ENCODE measurements at places on chromosomes 16 and 17. TPM values are rescaled to one million over a fixed set of nuclear protein-coding genes. Genes with fewer than 3 reads are reported as not detected.
A peak's percentile ranks its signal among the peaks of the same experiment; 100 is the strongest.

The MPO gene
- not detected for total RNA-seq

- no peaks in the 10 kb centered on the region for H3K4me1 ChIP-seq
- no peak for DNase-seq
- no peak overlapping the region for H3K4me3 ChIP-seq
- no peaks in the 10 kb centered on the region for H3K27me3 ChIP-seq
Observed at GRCh38 chr16:87361916-87362619, 21.5 kb downstream of the FBXO31 start.

DNA sequence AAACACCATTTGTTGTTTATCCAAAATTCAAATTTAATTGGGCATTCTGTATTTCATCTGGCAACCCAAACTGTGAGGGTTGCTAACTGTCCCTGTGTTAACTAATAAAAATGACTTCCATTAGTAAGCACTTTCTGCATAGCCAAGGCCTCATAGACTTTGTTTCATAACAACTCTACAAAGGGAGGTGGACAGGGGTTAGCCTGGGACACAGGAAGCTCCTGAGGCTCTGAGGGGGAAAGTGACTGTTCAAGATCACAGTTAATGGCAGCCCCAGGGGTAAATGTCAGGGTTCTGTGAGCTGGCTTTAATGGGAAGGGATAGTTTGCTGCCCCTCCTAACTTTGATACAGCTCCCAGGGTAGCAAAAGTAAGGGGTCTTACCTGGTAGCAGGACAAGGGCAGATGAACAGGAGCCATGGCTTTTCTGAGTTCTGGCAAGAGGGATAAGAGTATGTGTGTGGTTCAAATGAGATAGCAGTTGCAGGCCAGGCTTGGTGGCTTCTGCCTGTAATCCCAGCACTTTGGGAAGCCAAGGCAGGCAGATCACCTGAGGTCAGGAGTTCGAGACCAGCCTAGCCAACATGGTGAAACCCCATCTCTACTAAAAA lies 2.2 kb downstream of the HEATR9 start:
- no peak for DNase-seq
- H3K27me3 ChIP-seq: no peaks in the 10 kb centered on the region
- H3K4me1 ChIP-seq: no peaks in the 10 kb centered on the region

DNA sequence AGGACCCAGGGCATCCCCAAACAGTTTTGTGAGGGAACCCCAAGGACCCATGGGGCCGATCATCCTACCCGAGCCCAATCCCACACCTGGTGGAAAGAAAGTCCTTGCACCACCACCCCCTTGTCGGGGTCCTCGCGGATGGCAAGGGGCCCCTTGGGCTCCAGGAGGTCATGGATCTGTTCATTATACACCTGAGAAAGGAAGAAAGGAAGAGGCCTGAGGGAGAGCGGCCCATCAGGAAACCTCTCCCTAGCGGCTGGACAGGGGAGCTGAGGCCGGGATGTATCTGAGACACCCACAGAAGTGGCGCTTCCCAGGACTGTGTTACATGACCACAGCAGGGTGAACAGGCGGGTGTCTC lies 12.8 kb downstream of the KIF18B start:
- H3K27ac ChIP-seq: no peak overlapping the region
- peaks cover 10% of the 10 kb centered on the region for H3K36me3 ChIP-seq
- no peak for DNase-seq
- no peak overlapping the region for H3K4me3 ChIP-seq
- H3K27me3 ChIP-seq: no peaks in the 10 kb centered on the region

DNA sequence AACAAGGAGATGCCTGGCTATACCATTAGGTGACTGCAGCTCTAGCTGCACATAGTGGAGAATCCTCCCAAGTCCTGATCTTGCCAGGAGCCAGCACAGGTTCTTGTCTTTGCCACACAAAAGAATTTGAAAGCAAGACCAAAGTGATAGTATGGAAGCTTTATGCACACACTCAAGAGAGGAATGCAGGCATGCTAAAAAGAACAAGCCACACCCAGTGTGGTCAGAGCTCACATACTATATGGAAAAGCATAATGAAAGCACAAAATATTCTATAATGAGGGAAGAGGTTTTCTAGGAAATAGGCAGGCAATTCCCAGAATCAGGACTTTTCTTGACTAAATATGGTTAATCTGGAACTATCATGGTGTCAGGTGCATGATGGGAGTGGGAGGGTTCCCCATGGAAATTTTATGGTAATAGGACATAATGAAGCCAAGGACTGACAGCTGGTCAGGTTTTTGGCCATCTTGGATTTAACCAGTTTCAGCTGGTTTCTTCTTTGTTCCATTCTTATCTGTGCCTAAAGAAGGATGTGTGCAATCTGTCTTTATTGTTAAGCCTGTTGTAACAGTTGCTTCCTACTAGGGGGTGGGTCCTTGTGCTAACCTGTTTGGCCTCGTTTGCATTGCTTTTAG lies 171.6 kb downstream of the ZNF18 start:
- no peak overlapping the region for H3K4me3 ChIP-seq
- H3K36me3 ChIP-seq: no peaks in the 10 kb centered on the region
- no peak overlapping the region for H3K27ac ChIP-seq
- H3K4me1 ChIP-seq: no peaks in the 10 kb centered on the region
- no peak for DNase-seq

DNA sequence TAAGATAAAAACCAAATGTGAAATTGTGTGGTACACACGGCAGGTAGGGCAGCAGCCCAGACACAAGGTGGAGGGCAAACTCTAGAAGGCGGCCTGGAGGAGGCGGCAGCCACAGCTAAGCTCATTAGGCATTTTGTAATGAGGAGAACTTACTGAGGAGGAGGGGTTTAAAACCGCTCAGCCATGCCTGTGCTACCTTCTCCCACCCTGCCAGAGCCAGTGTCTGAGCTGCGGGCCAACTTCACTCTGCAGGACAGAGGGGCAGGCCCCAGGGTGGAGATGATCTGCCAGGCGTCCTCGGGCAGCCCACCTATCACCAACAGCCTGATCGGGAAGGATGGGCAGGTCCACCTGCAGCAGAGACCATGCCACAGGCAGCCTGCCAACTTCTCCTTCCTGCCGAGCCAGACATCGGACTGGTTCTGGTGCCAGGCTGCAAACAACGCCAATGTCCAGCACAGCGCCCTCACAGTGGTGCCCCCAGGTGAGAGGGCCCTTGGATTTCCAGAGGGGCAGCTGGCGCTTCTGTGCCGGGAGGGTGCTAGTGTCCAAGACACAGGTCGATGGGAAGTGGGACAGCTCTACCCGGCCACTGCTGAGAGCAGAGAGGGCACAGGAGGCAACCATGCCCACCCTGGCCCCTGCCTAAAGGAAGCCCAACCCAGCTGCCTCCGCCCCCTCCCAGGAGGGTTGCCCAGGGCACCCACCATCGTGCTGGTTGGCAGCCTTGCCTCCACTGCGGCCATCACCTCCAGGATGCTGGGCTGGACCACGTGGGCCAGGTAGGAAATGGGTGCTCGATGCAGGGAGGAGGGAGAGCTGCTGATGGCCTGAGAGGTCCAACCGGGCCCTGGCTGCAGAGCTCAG lies 4.3 kb upstream of the SYNGR2 start:
- no peaks in the 10 kb centered on the region for H3K27me3 ChIP-seq
- H3K4me3 ChIP-seq: no peak overlapping the region
- peaks cover 3% of the 10 kb centered on the region for H3K4me1 ChIP-seq
- no peaks in the 10 kb centered on the region for H3K36me3 ChIP-seq
- no peak overlapping the region for H3K27ac ChIP-seq

DNA sequence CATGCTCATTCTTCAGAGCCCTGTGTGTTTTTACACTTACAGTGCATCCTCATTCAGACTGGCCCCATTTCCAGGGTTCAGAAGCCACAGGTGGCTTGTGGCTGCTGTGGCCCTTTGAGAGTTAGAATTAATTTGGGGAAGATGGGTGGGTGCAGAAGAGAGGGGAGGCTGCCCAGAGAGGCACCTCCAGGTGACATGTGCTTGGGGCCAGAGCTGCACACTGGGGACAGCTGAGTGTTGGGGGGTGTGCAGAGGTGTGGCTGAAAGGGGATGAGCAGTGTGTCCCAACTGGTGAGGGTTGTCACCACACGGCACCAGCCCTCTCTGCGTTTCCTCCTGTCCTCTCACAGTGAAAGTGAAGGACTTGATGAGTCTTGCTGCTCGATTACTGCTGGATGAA lies 6.9 kb upstream of the EIF1 start:
- peaks cover 16% of the 10 kb centered on the region for H3K4me1 ChIP-seq
- no peak overlapping the region for H3K4me3 ChIP-seq
- H3K27ac ChIP-seq: no peak overlapping the region
- H3K27me3 ChIP-seq: no peaks in the 10 kb centered on the region
- no peak for DNase-seq
- H3K36me3 ChIP-seq: no peaks in the 10 kb centered on the region

GRCh38 chr16:17345043-17345442 lies 125.7 kb downstream of the XYLT1 start:
- no peaks in the 10 kb centered on the region for H3K27me3 ChIP-seq
- DNase-seq: no peak
- H3K27ac ChIP-seq: no peak overlapping the region

DNA sequence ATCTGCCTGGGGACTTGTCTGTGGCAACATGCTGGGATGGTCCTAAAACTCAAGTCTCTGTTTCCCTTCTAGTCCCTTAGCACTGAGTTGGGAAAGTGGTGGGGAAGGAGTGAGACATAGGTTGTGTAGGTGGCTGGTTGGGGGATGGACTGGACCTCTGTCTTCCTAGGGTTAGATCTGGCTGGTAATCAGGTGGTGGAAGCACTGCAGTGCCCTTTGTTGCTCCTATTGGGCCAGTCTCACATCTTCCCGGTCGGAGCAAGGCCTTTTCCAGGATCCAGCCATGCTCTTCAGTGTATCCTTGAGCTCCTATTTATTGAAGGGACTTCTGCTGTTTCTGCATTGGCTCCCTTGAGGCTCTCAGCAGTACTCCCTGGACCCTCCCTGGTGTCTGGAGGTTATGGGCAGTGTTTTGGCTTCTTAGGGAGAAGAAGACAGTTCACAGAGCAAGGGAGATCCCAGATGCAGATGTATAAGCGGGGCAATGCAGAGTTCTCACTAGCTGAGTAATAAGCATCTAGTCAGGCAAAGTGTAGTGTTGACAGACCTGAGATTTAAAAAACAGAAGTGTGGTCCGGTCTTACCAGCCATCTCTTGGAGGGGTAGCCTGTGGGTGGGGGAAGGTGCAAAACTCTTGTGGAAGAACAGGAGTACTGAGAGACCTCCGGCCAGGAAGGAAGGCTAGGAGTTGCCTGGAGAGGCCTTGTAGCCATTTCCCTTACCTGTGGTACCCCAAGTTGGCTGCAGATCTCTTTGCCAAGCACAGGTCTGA lies 1.3 kb upstream of the NUTF2 start:
- H3K27me3 ChIP-seq: no peaks in the 10 kb centered on the region
- peak overlapping the region; percentile 99 for H3K4me3 ChIP-seq
- H3K4me1 ChIP-seq: peaks cover 32% of the 10 kb centered on the region
- H3K36me3 ChIP-seq: no peaks in the 10 kb centered on the region
- DNase-seq: no peak
- peak overlapping the region; percentile 69 for H3K27ac ChIP-seq

DNA sequence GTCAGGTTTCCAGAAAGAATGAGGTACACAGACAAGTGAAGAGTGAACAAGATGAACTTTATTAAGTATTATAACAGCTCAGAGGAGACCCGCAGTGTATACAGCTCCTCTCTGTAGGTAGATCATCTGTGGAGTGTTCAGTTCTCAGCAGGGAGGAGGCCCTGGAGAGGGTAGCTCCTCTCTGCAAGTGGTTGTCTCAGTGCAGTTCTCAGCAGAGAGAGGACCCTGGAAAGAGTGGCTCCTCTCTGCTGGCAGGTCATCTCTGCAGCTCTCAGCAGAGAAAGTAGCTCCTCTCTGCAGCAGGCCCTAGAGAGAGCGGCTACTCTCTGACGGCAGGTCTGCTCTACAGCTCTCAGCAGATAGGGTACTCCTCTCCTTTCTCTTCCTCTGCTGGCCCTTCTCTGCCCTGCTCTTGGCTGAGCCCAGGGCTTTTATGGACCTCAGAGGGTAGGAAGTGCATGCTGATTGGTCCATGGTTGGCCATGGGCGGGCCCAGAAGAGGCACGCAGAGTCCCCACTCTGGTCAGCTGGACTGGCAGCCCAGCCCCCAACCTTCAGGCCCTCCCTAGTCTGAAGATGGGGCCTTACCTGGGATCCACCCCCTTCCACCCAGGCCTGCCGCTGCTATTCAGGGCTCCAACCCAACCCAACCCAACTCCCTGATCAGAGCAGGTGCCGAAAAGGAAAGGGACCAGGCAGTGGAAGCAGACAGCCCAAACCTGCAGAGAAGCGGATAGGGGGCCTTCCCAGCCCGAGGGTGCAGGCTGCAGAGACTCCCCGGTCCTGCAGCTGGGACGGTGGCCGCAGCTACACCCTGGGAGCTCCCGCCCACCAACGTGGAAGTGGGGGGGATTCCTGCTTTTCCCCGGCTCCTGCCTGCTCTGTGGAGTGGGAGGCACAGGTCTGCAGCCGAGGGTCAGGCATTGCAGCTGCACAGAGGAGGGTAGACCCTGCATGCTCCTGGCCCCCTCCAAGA lies 18.5 kb upstream of the DNAJA2 start:
- H3K36me3 ChIP-seq: no peaks in the 10 kb centered on the region
- H3K27me3 ChIP-seq: no peaks in the 10 kb centered on the region
- DNase-seq: no peak
